Jurkat, Clone E6-1 (cell line): ENCODE measurements at places on chromosomes 2 and 18.

DNA sequence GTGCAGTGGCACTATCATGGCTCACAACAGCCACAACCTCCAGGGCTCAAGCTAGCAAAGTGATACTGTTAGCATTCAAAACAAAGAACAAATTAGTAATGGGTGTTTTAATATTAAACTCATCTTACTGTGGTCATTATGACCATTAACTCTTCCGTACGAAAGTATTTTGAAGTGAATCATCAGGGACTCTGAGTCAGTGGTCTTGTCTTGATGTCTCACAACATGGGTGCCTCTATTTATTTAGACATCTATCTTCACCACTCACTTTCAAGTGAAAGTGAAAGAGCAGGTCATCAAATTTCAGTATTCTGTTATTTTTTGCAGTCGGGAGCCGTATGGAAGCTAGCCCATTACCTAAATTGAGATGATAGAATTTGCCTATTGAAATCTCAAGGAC lies 1118.2 kb downstream of the DPP10 start:
- no peak for DNase-seq

DNA sequence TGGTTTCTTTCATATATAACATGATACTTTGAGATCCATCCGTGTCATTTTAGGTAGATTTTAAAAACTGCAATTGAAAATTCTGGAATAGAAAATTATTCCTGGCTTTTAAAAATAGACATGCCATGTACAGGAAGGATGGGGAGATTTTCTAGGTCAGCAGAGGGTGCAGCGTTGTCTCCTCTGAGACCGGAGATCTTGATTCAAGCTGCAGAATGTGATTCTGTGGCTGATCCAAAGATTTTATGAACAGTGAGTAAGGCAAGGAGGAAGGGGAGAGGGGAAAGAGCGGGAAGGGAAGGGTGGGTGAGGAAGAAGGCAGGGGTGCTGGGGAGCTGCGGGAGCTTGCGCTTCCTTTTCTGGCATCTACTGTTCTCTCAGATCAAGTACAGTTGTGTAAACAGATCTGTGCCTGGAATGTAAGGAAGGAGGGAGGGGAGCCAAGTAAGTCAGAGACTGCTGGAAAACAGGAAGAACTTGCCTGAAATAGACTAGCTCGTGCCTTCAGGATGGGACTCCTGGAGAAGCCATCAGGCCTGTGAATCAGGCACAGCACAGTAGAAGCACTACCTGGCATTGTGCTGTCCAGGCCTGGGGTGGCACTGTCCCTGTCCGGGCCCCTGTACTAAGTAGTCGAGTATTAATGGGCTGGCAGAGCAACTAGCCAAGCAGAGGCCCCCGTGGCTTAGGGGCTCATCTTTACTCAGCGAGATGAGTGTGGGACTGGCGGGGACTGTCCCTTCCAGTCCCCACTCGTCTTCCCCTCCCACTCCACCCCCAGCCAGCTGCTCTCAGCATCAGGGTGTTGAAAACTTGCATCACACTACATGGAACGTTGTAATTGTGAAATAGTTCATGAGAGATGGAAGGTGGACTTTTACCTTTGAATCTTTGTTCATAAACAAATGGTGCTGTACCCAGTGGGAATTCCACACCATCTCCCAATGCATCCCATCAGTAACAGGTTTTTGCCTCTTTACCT lies 163.5 kb downstream of the UXS1 start:
- DNase-seq = no peak

DNA sequence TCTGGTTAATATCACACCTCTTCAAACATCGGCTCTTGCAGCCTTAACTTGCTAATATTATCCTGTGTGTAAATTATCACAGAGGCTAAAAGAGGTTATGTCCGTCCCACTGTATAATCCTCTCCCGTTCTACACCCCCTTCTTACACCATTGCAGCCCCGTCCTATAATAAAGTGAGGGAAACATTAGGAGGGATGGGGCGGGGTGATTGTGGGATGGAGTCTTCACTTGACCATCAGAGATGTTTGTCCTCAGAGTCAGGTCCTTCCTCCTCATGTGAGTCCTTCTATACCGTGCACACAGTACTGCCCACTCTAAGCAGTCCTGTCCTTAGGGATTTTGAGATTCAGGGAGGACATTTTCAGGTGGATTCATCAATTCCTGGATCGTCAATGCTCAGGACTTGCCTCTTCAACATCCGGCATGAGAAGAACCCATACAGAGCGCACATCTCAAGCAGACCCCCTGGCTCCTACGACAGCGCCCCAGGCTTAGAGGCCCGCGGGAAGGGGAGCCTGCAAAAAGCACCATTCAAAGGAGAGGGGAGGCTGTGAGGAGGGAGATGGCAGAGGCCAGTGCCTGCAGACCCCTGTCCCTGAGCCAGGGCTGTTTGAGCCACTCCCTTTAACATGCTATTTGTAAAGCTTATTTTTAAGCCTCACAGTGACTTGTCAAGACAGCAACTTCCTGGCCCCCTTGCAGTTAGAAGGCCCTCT lies 42.8 kb upstream of the ASB18 start:
- no peak for DNase-seq

DNA sequence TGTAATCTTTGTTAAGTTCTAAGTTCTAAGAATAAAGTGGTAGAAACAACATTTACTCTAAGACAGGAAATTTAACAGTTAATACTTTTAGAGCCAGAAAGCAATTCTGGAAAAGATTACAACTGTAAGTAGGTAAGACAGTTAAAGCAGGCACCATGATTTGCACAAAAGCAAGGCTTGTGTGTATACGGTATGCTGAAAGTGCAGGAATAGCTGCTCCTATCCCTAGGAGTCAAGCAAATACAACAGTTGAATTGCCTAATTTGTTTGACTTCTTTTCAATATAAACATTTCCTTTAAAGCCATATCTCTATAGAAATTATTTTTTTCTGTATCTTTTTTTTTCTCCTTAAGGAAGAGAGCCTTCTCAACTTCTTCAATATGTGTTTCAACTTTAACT lies 116.4 kb downstream of the KCNJ3 start:
- DNase-seq = no peak

DNA sequence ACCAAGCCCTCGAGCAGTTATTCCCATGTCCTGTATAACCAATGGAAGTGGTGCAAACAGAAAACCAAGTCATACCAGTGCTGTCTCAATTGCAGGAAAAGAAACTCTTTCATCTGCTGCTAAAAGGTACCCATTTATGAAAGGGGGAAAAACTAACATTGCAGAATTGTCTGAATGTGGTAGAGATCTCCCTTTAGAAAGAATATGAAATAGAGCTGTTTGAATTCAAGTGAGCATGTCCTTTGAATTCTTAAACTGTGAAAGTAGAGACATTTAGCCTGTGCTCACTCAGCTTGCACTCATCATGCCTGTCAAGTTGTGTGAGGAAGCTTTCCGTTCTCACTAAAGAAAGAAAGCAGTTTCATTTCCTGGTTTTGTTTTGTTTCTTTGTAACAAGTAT lies 87.4 kb downstream of the EML4 start:
- no peak for DNase-seq

GRCh38 chr2:152440460-152440859 lies 105.5 kb downstream of the FMNL2 start:
- no peak for DNase-seq

- DNase-seq = no peak
Measured at GRCh38 chr2:67399144-67399543, 2.0 kb downstream of the ETAA1 start.

DNA sequence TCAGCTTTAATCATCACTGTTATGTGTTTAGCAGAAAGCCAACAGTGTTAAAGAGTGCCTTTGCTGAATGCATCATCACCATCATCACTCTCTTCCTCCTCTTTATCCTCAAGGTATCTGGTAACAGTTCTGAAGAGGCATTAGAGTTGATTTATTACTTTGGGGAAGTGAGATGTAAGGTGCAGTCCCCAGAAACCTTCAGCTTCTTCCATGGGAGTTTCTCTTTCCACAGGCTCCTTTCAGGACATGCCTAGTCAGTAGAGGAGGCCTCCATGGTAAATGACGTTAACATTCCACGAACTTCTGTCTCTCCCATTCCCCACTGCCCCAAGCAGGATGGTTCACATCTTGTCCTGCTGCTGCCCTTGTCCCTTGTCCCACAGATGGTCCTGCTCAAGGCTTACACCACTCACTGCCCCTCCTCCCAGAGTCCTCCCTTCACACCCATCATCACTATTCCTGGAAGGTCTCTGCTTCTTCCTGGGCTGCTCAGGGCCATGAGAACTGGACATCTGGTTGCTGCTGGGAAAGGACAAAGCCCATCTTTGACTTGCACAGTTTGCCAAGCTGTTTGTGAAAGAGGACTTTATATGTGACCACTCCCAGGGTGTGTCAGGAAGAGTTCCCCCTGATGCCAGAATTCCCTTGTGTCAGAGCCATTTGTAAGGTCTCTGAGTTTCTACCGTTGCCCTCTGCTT lies 5.3 kb upstream of the REG1A start:
- DNase-seq = no peak

DNA sequence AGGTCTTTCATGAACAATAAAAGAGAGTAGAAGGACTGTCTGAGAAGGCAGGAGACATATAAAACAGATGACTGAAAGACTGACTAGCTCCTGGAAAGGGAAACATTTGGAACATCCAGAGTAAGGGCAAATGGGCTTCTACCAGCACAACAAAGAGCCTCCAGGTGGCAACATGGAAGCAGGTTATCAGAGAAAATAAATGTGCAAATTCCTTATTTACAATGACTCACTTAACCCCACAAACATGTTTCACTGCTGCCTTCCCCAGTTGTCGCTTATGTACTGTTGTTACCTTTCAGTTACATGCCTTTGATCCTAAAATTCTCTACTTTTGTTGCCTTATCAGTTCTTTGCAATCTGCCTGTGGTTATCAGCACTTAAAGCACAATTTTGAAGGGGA lies 117.0 kb downstream of the HIBCH start:
- DNase-seq = peak; percentile 62

DNA sequence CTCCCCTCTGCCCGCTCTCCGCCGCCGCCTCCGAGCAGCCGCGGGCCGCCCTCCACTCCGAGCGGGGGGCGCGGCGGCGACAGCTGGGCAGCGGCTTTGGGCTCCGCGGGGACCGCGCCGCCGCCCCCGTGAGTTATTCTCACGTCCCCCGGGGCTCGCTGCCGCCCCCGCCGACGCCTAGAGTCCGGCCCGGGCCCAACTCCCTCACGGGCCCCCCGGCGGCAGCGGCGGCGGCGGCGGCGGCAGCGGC lies 645 bp downstream of the MIB1 start:
- DNase-seq = no peak

DNA sequence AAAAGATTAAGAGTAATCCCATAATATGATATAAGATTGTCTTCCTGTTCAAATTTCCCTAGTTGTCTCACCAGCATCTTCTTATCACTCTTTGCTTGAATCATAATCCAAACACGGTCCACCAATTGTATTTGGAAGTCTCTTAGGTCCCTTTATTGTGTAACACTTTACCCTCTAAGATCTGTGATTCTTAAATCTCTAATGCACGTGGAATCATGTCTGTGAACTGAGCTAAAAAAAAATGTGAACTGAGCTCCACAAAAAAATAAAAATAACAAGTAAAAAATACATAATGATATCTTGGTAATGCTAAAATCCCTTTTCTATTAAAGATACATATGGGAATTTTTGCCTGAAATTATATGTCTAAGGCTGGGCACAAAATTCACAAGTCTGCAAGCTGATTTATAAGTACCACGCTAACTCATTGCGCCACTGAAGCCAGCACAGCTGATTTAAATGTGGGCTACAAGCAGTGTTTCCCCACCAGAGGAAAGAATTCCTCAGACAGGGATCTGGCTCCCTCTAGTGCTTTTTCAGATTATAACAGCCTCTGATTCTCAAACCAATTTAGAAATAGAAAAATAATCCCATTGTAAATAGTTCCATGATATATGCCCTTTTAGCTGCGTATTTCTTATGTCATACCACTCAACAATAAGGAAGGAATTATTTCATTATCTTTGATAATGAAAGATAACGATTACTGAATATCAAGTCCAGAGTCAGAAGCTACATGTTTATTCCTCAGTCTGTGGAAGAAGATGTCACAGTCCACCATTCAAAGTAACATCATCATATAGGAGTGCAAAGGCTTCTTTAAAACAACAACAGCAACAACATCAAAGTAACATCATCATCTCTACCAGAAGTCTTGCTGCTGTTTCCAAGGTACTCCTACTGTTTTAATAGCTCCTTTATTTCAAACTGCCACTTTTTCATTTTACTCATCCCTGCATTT lies 22.9 kb downstream of the RBM43 start:
- peak; percentile 61 for DNase-seq

DNA sequence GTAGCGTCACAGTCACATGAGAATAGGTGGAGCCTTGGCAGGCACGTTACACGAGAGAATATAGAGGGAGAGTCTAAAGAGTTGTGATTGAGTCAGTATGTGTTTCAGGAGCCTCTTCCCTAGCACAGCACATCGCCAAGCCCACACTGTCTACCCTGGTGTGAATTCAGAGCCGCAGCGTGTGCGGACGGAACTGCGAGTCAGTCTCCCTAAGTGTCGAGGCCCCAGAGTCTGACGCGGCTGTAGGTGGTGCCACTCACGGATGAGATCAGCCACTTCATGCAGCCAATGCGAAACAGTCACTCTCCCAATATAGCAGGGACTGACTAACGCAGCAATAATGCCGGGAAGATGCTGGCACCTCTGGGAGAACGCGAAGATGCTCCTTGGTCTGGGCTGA lies 587.3 kb upstream of the ID2 start:
- DNase-seq = no peak

DNA sequence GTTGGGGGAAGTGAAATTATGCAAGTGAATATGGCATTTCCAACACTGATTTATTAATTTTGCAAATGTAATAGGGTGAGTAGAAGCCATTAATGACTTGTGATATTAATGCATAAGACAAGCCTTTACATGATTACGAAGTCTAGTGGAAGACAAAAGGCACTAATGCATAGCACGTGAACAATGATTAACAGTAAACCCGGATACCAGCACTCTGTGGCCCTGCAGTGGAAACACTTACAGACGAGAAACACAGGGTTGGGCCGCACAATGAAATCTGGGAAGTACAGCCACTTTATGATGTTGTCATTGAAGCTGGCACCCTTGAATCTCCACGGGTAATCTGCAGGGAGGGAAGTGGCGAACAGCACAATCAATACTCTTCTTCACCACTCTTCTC lies 233.4 kb downstream of the NAPG start:
- DNase-seq = no peak
